Panc1 (cell line): ENCODE measurements at places on chromosomes 3 and 15. TPM values are rescaled to one million over a fixed set of nuclear protein-coding genes. Genes with fewer than 3 reads are reported as not detected.

Gene IMPG2
- 0.10 TPM for total RNA-seq

Gene NDUFB4
- total RNA-seq, result 208 TPM

Gene ALS2CL
- total RNA-seq, result 2.7 TPM

Gene SLC22A14
- total RNA-seq, result 0.13 TPM

Gene OSTN
- not detected for total RNA-seq

Gene CRYGS
- total RNA-seq, result 2.8 TPM

Gene C2CD4A
- 0.15 TPM for total RNA-seq

Gene DNAH12
- 0.21 TPM for total RNA-seq

Gene AP3B2
- 0.95 TPM for total RNA-seq

Gene DAZL
- total RNA-seq, result not detected

Gene SPTSSB
- total RNA-seq, result 3.7 TPM

Gene BCL2A1
- total RNA-seq, result 4.7 TPM

Gene GSK3B
- total RNA-seq, result 35.3 TPM

Gene GJD2
- total RNA-seq, result not detected

Gene NR2C2
- 30.6 TPM for total RNA-seq

Gene CALML4
- 5.4 TPM for total RNA-seq

Gene CSTA
- total RNA-seq, result not detected

Gene BUB1B
- 67.8 TPM for total RNA-seq

Gene ZNF280D
- total RNA-seq, result 21.5 TPM

Gene ARPC4
- 117 TPM for total RNA-seq

Gene PDIA3
- 538 TPM for total RNA-seq

Gene DGKG
- 0.46 TPM for total RNA-seq

Gene GOLGA6A
- 0.05 TPM for total RNA-seq

Gene NEK11
- total RNA-seq, result 9.5 TPM

Gene NOX5
- total RNA-seq, result 0.26 TPM

Gene PIGX
- 85.7 TPM for total RNA-seq

Gene LYZL4
- total RNA-seq, result not detected

Gene MOBP
- total RNA-seq, result not detected

Gene ACOX2
- total RNA-seq, result 3.2 TPM

Gene RFX7
- 24.2 TPM for total RNA-seq

Gene HTD2
- total RNA-seq, result 7.9 TPM

Gene PLOD2
- total RNA-seq, result 158 TPM

Gene PCYT1A
- 96.8 TPM for total RNA-seq

Gene GNAT1
- total RNA-seq, result not detected

Gene MINAR1
- total RNA-seq, result 0.62 TPM

Gene P2RY1
- total RNA-seq, result 0.08 TPM

Gene LPCAT4
- total RNA-seq, result 58.5 TPM

Gene SLC9A9
- not detected for total RNA-seq

Gene HDGFL3
- total RNA-seq, result 34.1 TPM

Gene ACKR2
- total RNA-seq, result not detected

Gene CTXND1
- not detected for total RNA-seq

Gene CCR3
- total RNA-seq, result not detected

Gene ROPN1B
- 0.26 TPM for total RNA-seq

Gene KLHL40
- total RNA-seq, result not detected

Gene ASB14
- not detected for total RNA-seq

Gene C3orf20
- total RNA-seq, result not detected

Gene SLC9C1
- total RNA-seq, result not detected

Gene CFAP91
- 0.90 TPM for total RNA-seq

Gene WDR6
- total RNA-seq, result 142 TPM

Gene CHL1
- total RNA-seq, result not detected

Gene HOMER2
- total RNA-seq, result 35.9 TPM

Gene GOLGA8Q
- 1.1 TPM for total RNA-seq

Gene IP6K2
- total RNA-seq, result 50.2 TPM

Gene ACTC1
- not detected for total RNA-seq

Gene LMAN1L
- total RNA-seq, result not detected
